Stimulated activated CD8-positive, alpha-beta memory T cell treated with anti-CD3 and anti-CD28 coated beads, Interleukin-4, amount 100 ng/mL, for 48 hours (primary cell): ENCODE measurements at places on chromosomes 2 and 18.

- no peak for DNase-seq
Observed at GRCh38 chr2:46029332-46029811, 267.8 kb upstream of the EPAS1 start.

DNA sequence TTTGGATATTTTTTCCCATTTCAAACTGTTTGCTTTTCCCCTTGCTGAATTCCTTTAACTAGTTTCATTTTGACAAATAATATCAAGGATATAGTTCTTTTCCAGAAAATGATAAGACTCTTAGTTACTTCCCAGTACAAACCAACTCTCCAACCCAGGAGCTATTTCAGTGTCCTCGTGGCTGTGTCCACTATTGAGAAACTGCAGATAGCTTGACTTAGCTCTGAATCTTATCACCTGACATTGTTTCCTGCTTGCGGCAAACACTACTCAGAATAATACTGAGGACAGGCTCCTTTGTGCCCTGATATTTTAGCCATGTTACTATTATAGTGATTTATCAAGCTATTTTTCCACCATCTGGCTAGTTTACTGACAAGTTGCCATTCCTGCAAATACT is 74.6 kb downstream of the KLF7 start:
- no peak for DNase-seq

DNA sequence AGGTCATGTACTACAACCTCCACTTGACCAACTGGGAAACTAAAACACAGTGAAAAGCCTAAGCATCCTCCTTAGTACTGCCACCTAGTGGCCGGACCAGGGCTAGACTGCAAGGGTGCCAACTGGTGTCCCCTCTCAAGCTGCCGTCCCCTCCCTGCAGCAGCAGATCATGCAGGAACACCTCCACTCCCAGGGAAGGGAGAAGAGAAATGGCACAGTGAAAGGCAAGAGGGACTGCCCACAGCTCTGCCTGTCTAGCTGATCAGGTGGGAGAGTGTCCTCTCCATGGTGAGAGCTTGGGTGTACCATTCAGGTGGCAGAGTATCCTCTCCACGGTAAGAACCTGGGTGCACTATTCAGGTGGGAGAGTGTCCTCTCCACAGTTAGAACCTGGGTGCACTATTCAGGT is 78.1 kb downstream of the AAK1 start:
- peak; percentile 89 for DNase-seq

DNA sequence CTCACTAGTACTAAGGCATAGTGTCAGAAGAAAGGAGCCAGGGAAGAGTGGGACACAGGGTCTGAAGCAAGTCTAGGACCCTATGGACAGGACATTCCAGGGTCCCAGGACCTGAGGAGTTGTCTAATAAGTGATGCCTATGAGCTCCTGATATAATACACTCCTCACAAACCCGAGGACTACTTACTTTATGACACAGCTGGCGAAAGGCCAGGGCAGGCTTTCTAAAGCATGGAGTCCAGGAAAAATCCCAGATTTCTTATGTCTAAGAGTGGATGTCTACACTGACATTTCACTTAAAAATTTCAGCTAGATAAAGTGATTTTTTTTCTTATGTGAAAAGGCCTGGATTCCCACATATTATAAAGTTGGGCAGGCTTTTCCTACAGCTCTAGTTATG is 502.2 kb upstream of the SETBP1 start:
- no peak for DNase-seq

DNA sequence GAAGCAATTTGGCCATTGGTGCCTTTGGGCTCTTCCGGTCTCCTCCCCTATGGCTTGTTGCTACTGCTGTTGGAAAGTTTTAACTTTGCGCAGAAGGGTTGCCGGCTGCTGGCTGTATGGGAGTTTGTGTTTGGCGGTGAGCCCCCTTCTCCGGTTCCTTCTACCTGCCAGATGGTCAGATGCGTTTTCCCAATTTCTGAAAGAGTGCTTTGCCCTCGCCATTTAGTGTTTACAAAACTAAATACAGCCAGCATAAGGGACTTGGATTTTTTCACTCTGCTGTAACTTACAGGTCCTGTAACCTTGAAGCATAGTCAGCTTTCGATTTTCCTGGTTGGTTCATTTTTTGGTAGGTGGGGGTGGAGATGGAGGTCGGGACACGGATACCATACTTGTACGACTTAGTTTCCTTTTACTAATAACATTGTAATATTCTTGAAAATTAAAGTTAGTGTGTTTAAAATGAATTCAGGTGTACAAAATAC is 604 bp downstream of the COQ10B start:
- no peak for DNase-seq

GRCh38 chr2:38436227-38436664 is 59.2 kb upstream of the ATL2 start:
- no peak for DNase-seq

- DNase-seq, result no peak
Observed at GRCh38 chr18:46152436-46152807, 48.2 kb downstream of the HAUS1 start.

DNA sequence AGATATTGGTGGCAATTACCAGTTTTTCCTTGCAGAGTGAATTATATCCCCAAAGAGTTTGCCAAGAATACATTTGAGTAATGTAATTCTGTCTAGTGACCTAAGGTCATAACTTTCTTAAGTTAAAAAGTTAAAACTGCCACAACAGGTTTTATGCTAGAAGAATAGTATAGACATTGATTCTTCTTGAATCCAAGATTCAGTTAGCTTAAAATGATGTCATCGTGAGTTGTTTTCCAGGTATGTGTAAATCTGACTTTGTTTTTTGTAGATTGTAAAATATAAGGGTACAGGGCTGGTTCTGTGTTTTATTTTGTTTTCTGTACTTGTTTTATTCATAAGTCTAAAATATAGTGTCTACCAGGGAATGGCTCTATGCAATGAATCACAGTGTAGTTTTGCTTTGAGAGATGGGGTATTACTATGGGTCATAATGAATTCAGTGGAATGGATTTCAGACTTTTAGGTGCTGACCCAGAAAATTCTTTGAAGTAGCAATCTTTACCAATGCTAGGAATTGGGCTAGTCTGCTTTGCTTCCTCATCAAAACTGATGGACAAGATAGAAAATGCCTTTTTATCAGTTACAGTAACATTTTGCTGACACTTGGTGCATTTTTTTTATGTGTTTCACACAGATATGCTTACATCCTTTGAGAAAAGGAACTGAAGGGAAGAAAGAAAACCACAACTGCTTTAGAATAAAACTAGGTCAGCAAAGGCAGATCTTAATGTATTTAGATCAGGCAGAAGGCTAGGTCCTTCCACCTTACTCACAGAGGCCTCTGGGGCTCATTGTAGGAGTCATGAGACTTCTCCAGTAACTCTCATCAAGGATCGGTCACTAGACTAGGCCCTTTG is 20.8 kb upstream of the MGAT5 start:
- no peak for DNase-seq

- no peak for DNase-seq
Observed at GRCh38 chr2:99183025-99183424, 2.0 kb downstream of the MRPL30 start.

DNA sequence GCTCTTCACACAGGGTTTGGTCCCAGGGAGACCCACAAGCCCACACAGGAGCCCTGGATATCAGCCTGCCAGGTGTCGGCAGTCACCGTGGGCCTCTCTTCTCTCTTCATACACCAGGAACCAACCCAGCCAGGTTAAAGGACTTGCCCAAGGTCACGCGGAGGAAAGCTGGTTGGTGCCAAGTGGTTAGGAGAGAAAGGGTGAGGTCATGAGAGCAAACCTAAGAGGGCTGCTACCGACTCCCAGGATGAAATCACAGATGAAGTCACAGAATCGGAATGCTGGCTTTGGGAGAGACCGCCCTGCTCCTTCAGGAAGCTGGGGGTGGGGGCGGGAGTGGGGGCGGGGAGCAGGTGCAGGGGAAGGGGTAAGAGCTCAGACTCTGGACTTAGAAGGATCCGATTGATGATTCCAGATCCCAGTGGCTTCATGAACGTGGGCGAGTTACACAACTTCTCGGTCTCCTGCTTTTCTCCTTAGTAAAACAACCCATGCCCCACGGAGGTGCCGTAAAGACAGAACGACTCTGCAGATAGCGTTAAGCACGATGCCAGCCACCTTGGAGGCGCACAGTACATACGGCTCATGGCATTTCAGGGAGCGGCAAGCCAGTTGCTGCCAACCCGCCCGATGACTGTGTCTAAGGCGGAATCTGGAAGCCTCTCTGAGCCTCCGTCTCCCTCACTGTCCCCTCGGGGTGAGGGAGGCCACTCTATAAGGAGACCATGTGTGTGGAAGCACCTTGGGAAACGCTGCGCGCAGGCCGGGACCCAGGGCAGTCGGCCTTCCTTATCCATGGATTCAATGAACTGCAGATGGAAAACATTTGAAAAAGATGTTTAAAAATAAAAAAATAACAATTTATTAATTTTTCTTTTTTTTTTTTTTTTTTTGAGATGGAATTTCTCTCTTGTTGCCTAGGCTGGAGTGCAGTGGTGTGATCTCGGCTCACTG is 23.0 kb upstream of the TAF1B start:
- peak; percentile 10 for DNase-seq

DNA sequence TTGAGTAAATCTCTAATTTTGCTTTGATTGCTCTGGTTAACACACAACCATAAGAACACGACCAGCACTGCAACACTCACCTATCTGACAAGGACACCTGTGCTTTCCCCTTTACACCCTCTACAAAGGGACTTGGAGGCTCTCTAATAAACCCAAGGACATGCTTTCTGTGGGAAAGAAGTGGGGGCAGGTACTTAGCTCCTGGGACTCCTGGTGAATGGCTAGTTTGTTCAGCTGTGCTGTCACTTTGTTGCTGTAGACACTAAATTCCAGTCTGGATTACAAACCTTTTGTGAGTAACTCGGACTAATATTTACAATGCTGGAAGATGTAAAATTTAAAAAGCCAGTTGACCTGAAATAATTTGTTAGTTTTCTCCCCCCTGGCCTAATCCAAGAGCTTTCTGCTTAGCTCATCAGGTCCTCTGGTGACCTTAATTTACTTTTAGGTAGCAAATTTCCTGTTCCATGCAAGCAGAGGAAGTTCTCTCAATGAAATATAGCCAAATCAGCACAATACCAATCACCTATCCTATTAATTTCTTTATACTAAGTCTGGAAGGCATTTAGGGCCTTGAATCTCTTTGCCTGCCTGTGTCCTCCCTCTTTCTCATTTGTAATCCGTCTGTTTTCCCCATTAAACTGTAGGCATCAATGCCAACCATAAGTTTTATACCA is 67.5 kb downstream of the PLCL1 start:
- DNase-seq, result no peak

DNA sequence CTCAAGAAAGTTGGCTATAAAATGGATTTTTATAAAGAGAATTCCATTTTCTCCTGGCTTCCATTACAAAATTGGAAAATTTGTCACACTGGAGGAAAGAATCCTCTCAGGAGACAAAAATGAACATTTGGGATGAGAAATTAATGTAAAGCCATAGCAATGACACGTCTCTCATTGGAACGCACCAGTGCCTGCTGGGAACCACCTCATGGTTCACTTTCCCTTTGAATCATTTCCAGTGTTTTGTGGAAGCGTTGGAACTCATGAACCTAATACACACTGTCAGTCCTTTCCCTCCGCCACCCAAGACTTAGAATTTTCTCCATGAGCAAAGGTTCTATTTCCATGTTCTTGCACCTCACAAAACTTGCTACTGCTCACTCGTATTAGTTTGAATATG is 21.0 kb upstream of the NRP2 start:
- DNase-seq, result no peak

DNA sequence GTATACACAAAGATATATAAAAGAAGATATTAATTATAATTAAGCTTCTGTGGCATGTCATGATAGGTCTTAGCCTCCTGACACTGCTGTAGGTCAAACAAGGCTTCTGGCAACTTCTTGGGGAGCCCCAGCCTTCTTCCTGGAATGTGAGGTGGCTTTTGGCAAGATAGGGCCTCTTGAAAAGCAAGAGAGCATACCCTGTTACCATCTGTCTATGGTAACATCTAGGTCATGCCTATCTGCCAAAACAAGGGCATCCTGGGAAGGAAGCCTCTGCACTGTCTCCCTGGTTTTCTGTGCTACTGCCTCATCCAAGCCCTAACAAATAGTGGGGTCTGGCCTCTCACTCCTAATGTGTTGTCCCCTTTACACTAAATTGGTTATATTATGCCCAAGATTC is 70.9 kb downstream of the CCDC148 start:
- no peak for DNase-seq

GRCh38 chr18:63151539-63151938 is 168.0 kb downstream of the BCL2 start:
- DNase-seq, result no peak

DNA sequence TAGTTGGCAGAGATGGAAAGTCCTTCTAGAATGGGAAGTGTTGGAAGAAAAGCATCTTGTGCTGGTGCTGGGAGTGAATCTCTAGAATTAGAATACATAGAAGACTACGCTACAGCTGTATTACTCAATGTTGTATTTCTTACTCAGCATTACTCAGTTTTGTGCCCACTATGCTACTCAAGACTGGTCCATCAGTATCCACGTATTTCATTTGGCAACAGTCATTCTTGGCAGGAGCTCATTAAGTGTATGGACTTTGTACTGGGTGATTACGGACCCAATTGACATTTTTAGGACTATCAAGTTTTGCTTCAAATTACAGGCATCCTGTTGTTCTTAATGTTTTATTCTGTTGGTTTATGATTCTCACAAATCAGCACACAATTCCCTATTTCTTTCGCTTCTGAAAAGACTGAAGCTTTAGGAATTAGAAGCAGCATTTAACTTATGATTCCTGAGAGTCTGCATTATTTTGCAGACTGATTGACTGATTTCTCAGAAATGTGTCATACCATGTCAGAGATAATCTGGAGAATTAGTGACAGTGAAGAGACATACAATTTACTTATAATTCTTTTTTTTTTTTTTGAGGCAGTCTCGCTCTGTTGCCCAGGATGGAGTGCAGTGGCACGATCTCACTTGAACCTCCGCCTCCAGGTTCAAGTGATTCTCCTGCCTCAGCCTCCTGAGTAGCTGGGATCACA is 136.9 kb downstream of the MYO3B start:
- DNase-seq, result no peak

GRCh38 chr2:120036145-120036544 is 23.3 kb downstream of the EPB41L5 start:
- DNase-seq, result no peak

DNA sequence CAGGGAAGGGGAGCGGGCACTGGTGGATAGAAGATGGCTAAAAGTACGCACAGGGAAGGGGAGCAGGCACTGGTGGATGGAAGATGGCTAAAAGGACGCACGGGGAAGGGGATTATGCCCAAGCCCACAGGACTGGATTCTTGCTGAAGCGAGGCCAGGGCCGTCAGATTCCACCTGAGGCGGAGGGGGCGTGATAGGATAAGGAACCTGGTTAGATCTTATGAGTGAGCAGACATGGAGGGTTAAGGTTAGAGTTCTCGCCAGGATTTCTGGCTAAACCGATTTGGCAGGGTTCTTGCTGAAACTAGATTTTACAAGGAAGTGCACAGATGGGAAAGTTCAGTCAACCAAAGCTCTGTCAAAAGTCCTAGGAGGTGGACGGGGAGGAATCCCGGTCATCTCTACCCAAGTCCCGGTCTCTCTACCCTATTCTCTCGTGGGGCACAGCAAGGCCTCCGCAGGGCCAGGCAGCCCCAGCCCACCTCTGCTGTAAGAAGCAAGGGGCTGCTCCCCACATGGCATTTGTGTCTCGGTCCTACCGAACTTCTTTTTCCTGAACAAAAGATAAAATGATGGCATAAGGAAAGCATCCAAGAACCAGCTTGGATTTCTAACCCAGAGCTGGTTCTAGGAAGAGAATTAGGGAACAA is 140.8 kb downstream of the PTGR3 start:
- DNase-seq, result no peak

GRCh38 chr2:206978746-206979145 is 39.4 kb downstream of the CPO start:
- no peak for DNase-seq

- DNase-seq, result no peak
Observed at GRCh38 chr18:23352042-23352441, 101.0 kb upstream of the RIOK3 start.

GRCh38 chr2:68806511-68807109 is 64.6 kb downstream of the BMP10 start:
- DNase-seq, result no peak
